ENCODE measurements at places on chromosomes 5 and 9. TPM values are rescaled to one million over a fixed set of nuclear protein-coding genes. Genes with fewer than 3 reads are reported as not detected.

Gene ERBIN
- 78.1 TPM for total RNA-seq

Gene PCDHB7
- total RNA-seq: 1.2 TPM

Gene RANBP17
- total RNA-seq: 17.5 TPM

DNA sequence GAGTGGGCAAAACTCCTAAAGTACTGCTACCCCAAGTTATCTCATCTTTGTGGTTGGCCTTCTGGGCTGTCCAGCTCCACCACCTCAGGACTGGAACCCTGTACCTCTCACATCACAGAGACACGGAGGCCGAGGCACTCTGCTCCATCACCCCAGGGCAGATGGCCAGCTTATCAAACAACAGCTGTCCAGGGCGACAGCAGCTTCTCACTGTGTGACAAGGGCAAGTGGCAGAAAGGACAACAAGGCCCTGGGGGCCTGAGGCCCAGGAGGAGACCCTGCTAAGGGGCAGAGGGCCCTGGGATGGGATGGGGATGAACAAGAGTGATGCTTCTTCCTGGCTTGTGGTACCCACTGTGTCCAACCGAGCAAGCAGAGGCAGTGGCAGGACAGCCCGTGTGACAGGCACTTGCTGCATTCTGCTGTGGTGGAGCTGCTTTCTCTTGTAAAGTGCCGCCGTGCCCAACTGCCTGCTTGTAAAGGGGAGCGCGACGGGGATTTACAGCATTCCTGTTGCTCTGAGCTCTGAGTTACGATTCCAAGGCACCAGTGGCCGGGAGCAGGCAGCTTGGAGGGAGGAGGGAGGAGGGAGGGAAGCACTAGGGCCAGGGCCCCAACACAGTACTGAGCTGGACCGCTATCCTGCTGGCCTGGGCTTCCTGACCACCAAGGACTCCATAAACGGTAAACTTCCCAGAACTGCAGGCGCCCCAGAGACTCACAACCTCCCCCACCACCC, 71.2 kb downstream of the SHB start:
- DNase-seq: no peak

DNA sequence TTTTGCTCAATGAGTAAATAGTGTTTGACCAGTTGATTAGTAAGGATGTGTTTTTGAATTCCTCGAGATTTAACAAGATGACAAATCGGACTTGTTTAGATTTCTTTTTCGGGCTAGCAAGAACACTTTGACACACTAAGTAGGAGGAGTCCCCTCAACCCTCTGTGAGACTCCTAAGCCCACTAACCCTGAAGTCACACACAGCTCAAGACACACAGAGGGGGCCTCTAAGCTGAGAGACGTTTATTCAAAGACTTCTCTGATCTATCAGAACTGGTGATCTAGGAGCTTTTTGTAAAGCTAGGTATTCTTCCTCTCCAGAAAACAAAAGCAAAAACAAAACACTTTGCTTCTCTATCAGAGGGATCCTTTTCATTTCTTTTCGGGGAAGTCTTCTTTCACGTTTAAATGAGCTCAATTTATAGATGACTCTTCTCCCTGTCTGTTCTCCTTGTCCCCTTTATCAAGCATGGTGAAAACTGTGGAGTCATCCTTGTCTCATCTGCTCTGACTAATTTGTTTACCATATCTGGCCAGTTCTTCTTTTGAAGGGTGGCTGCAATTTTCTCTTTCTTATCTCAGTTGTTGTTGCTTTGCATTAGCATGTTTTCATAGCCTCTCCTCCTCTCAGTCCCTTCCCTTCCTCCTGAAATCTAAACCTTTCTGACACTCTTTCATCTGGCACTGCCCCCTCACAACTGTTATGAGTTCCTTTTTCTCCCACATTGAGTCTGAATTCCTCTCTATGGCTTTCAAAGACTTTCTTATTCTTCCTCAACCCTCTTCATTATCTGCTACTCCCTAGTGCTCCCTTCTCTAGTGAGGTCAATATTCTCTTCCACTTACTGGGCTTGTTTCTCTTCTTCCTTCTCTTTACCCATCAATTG, 68.5 kb upstream of the RAI14 start:
- no peak for DNase-seq

GRCh38 chr9:81521892-81522291, 167.5 kb downstream of the TLE1 start:
- DNase-seq: no peak

Gene FCN1
- total RNA-seq: not detected

Gene ISL1
- not detected for total RNA-seq

- no peak for DNase-seq
These were observed 46.4 kb downstream of the ANXA2R start for GRCh38 chr5:42993516-42994245.

DNA sequence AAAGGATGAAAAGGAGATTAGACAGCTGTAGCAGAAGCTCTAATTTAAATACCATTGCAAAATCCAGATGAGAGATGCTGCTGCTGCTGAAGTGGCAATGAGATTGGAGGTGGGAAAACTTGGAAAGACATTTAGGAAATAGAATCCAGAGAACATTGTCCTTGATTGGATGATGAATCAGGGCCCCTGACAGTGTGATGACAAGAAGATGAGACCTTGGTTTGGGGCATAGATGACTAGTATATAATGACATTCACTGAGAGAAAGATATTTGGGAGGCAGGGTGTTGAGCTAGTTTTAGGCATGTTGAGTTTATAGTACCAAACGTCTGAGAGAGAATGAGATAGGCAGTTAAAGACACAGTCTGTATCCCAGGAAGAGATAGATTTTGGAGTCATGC, 311.5 kb upstream of the MPDZ start:
- no peak for DNase-seq

Gene LOX
- 75.8 TPM for total RNA-seq

Gene FBP1
- total RNA-seq: not detected
